ENCODE measurements at places on chromosomes 2 and 18.

- no peaks in the 10 kb centered on the region for H3K27me3 ChIP-seq
- H3K36me3 ChIP-seq: no peaks in the 10 kb centered on the region
- H3K4me1 ChIP-seq: no peaks in the 10 kb centered on the region
- H3K4me3 ChIP-seq: no peak overlapping the region
These were observed 8.4 kb upstream of the CREG2 start for GRCh38 chr2:101395545-101396315.

DNA sequence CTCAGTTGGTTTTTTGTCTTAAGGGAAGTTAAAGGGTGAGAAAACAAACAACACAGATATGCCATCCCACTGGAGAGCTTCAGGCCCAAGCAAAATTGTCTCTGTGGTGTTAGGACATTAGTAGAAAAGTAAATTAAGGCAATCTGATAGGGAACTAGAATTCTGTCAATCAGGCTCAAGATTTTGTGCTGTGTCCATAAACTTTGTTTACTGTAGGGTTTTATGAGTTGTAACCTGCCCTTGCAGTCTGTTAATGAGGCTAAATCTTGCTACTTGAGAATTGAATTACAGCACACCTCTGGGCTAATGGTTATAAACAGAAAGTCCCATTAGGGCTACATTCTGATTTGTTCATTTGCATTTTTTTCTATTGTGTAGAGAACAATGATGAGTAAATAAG lies 78.0 kb upstream of the OTX1 start:
- H3K4me3 ChIP-seq: no peak overlapping the region
- no peaks in the 10 kb centered on the region for H3K36me3 ChIP-seq
- no peaks in the 10 kb centered on the region for H3K27me3 ChIP-seq
- no peak for DNase-seq
- no peaks in the 10 kb centered on the region for H3K4me1 ChIP-seq

DNA sequence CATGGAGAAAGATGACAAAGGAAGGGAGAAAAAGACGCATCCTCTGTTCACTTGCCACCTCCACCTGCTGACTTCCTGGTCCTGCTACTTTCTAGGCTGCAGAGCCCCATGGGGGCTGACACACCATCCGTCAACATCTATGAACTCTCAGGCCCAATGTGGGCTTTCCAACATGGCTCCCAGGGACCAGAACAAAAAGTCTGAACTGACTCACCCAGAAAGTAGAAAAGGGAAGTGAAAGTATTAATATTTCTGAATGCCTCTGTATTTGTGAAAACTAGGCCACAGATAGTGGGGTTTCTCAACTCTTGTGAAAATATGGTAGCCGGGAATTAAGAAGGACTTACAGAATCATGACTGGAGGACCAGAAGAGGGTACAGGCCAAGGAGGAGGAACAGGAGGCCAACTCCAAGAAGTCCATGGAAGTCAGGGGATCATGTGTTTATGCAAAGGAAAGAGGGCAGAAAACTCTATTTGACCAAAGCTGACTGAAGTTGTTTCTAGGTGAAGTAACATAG lies 123.1 kb upstream of the CAB39 start:
- H3K27me3 ChIP-seq: no peaks in the 10 kb centered on the region
- no peaks in the 10 kb centered on the region for H3K36me3 ChIP-seq

GRCh38 chr2:55363636-55364035 lies 56.0 kb downstream of the CCDC88A start:
- no peak for DNase-seq
- no peaks in the 10 kb centered on the region for H3K36me3 ChIP-seq
- H3K27ac ChIP-seq: no peak overlapping the region

DNA sequence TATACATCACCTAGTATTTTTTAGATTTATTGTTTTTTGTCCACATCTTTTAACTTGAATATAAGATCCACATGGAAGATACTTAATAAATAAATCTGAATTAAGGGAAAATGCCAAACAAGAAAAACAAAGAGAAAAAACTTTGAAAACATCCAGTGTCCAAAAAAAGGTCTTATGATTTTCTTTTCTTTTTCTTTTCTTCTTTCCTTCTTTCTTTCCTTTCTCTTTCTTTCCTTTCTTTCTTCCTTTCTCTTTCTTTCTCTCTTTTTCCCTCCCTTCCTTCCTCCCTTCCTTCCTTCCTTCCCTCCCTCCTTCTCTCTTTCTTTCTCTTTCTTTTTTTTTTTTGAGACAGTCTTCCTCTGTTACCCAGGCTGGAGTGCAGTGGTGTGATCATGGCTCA lies 29.6 kb upstream of the WIPF1 start:
- no peaks in the 10 kb centered on the region for H3K4me1 ChIP-seq
- H3K36me3 ChIP-seq: no peaks in the 10 kb centered on the region
- no peak for DNase-seq
- no peak overlapping the region for H3K27ac ChIP-seq

- no peaks in the 10 kb centered on the region for H3K4me1 ChIP-seq
- no peaks in the 10 kb centered on the region for H3K27me3 ChIP-seq
- H3K4me3 ChIP-seq: no peak overlapping the region
- no peak overlapping the region for H3K27ac ChIP-seq
- no peak for DNase-seq
These were observed 120.7 kb downstream of the SCG2 start for GRCh38 chr2:223481486-223481885.

GRCh38 chr2:64657411-64657810 lies 3.7 kb upstream of the SERTAD2 start:
- no peak for DNase-seq
- no peaks in the 10 kb centered on the region for H3K36me3 ChIP-seq
- H3K27ac ChIP-seq: no peak overlapping the region
- H3K4me1 ChIP-seq: no peaks in the 10 kb centered on the region
- H3K27me3 ChIP-seq: no peaks in the 10 kb centered on the region

GRCh38 chr2:202842690-202843089 lies 28.9 kb downstream of the ICA1L start:
- DNase-seq: no peak
- H3K4me1 ChIP-seq: no peaks in the 10 kb centered on the region
- no peak overlapping the region for H3K27ac ChIP-seq
- no peaks in the 10 kb centered on the region for H3K27me3 ChIP-seq
- H3K4me3 ChIP-seq: no peak overlapping the region

GRCh38 chr2:71459084-71459431 lies 5.7 kb downstream of the DYSF start:
- H3K4me1 ChIP-seq: peaks cover under 1% of the 10 kb centered on the region
- DNase-seq: no peak
- H3K4me3 ChIP-seq: no peak overlapping the region
- peaks cover 5% of the 10 kb centered on the region for H3K27me3 ChIP-seq
- no peak overlapping the region for H3K27ac ChIP-seq
- no peaks in the 10 kb centered on the region for H3K36me3 ChIP-seq

DNA sequence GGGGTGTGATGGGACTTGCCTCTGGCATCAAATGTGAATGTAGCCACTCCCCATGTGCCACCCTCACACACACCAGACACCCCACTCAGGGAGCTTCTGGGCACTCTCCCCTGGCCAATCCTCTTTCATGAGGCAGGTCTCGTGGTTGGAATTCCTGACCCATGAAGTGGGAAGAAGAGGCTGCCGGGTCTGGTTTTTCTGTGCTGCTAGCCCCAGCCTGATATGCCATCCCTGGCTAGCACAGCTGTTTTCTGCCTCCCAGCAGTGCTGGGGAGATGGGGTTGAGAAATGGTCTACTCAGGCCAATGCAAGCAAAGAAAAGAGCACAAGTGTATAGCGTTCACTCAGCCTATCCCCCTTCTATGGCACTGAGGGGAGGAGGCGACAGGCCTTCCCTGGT lies 1.2 kb upstream of the C2orf72 start:
- H3K4me1 ChIP-seq: peaks cover 7% of the 10 kb centered on the region
- H3K4me3 ChIP-seq: no peak overlapping the region
- H3K27me3 ChIP-seq: no peaks in the 10 kb centered on the region
- DNase-seq: no peak
- no peaks in the 10 kb centered on the region for H3K36me3 ChIP-seq
- H3K27ac ChIP-seq: no peak overlapping the region

DNA sequence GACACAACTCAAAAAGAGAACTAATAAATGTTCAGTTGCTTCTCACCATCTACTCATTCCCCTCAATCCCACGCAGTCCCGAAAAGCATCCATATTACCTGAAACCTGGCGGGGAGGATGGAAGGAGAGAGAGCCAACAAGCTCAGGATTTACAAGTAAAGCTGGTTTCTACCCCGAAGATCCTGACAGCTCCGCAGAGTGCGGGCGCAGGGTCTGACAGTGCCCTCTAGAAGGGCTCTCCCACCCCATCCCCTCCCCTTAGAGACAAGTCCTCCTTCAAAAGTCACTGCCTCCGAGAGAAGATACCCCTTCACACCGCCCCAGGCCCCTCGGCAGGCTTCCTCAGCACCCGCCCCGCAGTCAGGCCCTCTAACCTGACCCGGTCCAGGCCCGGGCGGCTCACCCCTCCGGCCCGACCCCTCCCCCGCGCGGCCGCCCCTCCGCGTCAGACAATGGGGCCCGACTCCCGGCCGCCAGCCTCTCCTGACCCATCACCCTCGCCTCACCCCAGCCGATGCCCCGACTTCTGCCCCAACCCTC lies 550 bp downstream of the RAB1A start:
- peak overlapping the region; percentile 75 for H3K4me3 ChIP-seq
- DNase-seq: peak; percentile 45
- H3K36me3 ChIP-seq: no peaks in the 10 kb centered on the region
- no peaks in the 10 kb centered on the region for H3K4me1 ChIP-seq

- no peak overlapping the region for H3K27ac ChIP-seq
- H3K27me3 ChIP-seq: no peaks in the 10 kb centered on the region
- no peaks in the 10 kb centered on the region for H3K36me3 ChIP-seq
- no peak overlapping the region for H3K4me3 ChIP-seq
These were observed 231.9 kb downstream of the RND3 start for GRCh38 chr2:150255528-150255927.

DNA sequence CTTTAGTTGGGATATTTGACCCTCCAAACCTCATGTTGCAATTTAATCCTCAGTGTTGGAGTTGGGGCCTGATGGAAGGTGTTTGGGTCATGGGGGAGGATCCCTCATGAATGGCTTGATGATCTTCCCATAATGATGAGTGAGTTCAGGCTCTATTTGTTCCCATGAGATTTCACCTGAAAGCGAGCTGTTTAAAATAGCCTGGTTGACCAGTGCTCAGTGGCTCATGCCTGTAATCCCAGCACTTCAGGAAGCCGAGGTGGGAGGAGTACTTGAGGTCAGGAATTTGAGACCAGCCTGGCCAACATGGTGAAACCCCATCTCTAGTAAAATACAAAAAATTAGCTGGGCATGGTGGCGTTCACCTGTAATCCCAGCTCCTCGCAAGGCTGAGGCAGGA lies 14.9 kb upstream of the PSME4 start:
- no peak overlapping the region for H3K4me3 ChIP-seq
- H3K27ac ChIP-seq: no peak overlapping the region
- no peaks in the 10 kb centered on the region for H3K4me1 ChIP-seq
- H3K36me3 ChIP-seq: no peaks in the 10 kb centered on the region
